Islet precursor cell (in vitro differentiated cells): ENCODE measurements at places on chromosomes 5 and 9.

GRCh38 chr9:105886136-105886535, 191.8 kb downstream of the TMEM38B start:
- no peak for DNase-seq

- peak; percentile 65 for DNase-seq
Measured at GRCh38 chr5:30849931-30850710, 343.4 kb upstream of the CDH6 start.

- DNase-seq: no peak
Measured at GRCh38 chr5:116439905-116440304, 134.7 kb downstream of the SEMA6A start.

GRCh38 chr9:2158766-2159430, 143.8 kb downstream of the SMARCA2 start:
- DNase-seq: no peak

DNA sequence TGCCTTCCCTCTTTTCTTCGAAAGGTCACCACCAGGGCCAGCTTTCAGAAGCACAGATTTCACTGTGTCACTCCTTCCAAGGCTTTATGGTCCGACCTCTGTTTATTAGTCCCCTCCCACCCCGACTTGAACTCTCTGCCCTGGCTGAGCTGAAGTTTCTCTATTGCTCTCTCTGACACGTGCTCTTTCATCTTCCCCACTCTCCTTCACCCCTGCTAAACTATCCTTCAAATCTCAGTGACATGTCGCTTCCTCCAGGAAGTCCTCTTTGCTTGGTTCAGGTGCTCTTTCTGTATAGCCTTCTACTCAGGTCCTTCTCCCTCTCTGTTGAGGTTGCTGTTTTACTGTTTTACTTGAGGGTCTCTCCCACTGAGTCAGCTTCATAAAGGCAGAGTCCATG, 64.4 kb downstream of the ARHGEF37 start:
- DNase-seq: peak; percentile 38

- no peak for DNase-seq
Measured at GRCh38 chr5:95798048-95798447, 24.5 kb downstream of the GLRX start.

DNA sequence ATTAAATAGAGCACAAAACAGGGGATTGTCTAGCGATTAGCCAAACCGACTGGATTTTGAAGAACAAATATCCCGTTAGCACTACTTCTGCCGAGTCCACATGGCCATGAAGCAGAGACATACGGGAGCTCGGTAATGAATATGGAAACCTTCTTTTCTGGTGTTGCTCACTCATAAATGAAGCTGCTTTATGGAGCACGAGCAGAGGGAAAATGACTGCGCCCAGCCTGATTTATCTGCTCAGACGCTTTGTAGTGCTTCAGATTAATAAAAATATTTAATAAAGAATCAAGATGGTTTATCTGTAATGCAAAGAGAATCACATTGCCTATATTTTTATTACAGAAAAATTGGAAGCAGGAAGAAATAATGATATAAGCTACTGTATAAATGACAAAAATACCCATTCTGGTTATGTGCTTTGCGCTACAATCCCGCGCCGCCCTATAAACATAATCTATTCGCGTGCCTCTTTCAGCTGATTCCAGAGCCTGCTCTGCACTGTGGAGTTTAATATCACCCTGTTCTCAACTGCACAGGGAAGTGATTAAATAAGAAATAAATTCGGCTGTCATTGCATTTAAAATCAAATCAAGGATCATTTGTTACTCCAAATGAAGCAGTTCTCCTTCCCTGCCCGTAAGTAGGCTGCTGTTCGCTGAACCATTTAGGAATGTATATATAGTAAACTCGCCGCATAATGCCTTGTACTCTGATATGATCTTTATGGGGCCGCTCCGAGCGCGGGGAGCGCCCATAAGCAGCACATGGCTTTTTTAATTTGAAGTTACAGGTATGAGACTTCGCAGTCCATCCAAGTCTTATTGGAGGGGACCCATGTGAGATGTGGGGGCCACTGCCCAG, 22.3 kb upstream of the UBAC1 start:
- no peak for DNase-seq

DNA sequence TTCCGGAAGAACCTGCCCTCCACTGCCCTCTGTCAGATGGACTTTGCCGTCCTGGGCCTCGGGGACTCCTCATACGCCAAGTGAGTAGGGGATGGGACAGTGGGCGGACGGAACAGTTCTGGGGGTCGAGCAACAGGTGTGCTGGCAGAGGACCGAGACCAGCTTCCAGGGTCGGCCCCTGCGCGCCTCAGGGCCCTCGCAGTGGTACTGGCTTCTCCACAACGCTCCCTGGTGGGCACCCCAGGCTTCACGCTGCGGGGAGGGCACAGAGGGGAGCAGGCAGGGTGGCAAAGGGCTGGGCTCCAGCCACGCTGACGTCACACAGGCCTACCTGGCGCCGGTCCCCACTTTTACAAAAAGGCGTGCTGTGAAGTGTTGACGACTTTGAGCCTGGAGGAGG, 7.0 kb downstream of the NDOR1 start:
- no peak for DNase-seq

GRCh38 chr5:109247986-109248385, 161.8 kb downstream of the PJA2 start:
- no peak for DNase-seq

GRCh38 chr5:54619731-54620130, 102.2 kb downstream of the SNX18 start:
- no peak for DNase-seq

DNA sequence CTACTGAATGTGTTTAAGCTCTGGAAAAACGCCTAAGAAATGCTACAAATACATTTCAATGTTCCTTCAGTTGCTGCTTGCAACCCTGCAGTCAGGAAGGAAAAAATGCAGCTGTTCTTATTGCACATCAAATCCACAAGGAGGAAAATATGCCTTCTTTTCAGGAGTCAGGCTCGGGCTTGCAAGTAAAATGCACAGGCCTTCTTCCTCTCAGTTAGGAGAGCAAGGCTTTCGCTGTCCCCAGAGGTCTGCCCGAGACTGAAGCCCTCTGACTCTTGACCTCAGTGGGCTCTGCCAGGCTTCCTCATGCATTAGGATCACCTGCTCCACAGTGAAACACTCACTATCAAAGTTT, 899 bp upstream of the SHC3 start:
- DNase-seq: peak; percentile 52

DNA sequence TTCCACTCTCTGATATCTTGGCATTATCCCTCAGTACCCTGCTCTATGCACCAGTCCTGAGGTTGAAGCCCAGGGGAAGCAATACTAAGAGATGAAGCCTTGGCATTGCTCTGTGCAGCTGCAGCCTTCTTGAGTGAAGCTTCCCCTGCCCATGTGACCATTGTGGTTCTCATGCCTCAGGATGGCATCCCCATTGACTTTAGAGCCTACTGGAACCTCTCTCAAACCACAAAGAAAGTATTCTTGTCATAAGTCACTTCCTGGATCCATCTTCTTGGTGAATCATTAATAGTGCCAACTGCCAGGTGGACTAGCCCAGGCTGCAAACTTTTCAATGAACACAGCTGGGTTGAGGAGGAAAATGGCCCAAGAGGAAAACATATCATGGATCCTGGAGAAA, 283.9 kb upstream of the RFX3 start:
- no peak for DNase-seq

- no peak for DNase-seq
Measured at GRCh38 chr5:167845952-167846351, 445.5 kb upstream of the WWC1 start.
